NCI-H748 treated with DMSO at 0.1 percent for 48 hours (cell line): ENCODE measurements at places on chromosomes 7 and 10.

DNA sequence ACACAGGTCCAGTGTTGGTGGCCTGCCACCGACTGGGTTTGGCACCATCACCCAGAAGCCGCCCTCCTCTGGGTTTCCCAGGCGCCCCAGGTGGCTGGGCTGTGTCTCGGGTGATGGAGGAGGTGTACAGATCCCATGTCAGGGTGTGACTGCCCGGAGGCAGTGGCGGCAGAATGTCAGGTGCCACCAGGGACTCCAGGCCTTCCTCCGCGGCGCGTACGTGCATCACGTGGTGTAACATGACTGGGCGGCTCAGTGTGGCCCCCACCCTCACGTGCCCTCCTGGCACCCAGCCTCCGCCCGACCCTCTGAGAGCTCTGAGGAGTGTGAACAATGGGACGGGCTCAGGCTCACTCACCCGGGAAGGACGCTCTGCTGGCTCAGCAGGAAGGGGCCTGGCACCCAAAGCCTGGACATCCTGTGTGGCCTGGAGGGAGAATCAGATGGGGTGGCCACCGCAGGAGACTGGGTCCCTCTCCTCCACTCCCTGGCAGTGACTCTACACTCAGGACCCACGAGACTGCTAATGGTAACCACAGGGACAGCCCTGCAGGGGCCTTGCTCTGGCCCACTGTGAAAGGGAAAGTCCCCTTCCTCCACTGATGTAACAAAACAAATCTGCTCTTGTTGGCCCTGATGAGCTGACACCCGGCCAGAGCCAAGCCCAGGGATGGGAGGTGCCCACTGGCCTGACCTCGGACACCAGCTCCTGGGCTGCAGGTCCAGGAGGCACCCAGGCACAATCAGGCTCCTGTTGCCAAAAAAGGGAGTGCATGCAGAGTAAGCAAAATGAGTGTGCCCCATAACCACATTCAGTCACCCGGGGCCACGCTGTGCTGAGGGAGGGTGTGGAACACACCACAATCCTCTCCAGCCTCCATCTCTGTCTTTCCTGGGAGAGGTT, 164.8 kb downstream of the PRKAG2 start:
- DNase-seq, result no peak

DNA sequence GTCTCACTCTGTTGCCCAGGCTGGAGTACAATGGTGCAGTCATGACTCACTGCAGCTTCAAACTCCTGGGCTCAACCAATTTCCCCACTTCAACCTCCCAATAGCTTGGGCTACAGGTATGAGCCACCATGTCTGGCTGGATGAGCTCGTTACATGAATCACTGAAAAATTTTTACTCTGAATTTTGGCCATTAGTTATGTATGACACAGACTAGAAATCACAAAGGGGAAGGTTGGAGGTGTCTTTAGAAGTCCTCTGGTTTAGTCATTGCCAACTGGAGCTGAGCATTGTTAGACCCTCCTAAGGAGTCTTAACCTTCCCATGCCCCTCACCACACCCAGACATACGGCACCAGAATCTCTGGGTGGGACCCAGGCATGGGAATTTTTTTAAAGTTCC, 34.7 kb downstream of the SVIL start:
- no peak for DNase-seq

GRCh38 chr7:8103282-8103681, 134.7 kb downstream of the GLCCI1 start:
- DNase-seq, result no peak

DNA sequence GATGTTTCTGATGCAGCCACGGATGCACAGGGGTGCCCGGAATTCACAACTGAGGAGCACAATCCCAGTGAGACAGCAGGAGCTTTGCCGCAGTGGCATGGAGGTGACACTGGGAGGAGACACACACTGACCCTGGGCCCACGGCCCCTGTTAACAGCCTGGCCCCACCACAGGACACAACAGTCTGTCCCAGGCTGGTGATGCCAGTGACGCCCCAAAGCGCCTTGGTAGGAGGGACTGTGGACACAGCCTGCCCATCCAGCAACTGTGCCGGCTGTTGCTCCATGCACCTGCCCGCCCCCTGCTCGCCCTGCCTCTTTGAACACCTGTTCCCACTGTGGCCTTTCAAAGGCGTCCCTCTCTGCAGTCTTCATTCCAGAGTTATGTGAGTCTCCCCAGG, 49.8 kb downstream of the KLF6 start:
- no peak for DNase-seq

DNA sequence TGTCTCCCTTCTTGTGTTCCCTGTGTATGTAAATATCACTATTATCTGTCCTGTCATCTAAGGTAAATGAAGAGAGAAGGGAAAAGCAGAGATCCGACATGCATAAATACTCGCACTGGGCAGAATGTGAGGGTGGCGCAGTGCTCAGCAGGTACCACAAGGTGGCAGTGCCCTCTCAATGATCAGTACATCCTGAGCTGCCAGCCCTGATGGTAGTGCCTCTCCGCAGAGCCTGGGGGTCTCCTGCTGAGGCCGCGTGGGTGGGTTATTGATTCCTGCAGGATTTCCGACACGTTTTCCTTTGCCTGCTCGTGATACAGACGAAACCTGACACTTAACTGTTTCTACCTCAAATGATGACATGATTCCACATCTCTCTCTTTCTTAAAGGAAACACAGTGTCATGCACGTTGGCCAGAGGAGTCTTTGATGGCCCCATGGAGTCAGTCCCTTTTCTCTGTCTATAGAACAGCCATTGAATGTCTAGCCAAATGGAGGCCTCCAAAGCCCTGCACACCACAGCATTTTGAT, 19.8 kb downstream of the RGR start:
- peak; percentile 58 for DNase-seq

DNA sequence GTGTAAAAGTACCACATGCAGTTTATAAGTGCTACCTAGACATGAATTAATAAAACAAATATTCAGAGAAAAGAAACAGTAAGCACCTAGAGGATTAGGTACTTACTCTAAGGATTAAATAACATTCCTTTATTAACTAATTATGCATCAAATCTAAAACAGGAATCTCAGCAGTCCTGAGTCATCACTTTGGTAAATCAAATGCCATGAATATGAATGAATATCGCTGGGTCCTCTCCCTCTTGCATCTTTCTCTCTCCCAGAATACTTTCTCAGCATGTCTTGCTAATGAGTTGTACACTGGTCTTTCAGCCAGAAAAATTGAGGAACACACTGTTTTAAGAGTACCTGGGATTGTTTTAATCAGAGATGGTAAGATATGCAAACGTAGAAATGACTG, 225.5 kb upstream of the NFE2L3 start:
- no peak for DNase-seq

DNA sequence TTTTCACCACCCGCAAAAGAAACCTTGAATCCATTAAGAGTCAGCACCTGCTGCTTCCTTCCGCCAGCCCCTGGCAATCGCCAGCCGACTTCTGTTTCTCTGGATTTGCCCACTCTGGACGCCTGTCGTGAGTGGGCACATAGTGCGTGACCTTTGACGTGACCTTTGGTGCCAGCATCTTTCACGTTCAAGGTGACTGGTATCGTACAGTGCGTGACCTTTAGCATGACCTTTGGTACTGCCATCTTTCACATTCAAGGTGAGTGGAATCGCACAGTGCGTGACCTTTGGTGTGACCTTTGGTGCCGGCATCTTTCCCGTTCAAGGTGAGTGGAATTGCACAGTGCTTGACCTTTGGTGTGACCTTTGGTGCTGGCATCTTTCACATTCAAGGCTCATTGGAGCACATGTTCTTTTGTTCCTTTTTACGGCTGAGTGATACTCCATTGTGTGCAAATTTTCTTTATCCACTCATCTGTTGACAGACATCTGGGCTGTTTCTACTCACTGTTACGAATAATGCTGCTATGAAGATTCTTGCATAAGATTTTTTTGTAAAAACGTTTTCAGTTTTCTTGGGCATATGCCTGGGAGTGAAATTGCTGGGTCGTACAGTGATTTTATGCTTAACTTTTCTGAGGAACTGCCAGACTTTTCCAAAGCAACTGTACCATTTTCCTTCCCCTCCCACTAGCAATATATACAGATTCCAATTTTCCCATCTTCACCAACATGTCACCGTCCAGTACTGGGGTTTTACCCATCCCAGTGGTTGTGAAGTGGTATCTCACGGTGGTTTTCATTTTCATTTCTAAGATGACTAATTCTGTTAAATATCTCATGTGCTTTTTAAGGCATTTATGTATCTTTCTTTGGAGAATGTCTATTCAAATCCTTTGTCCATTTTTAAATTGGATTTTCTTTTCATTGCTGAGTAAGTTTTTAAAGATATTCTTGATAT, 145.3 kb downstream of the DIP2C start:
- no peak for DNase-seq

- no peak for DNase-seq
Measured at GRCh38 chr10:21720090-21720489, 186.1 kb downstream of the MLLT10 start.

DNA sequence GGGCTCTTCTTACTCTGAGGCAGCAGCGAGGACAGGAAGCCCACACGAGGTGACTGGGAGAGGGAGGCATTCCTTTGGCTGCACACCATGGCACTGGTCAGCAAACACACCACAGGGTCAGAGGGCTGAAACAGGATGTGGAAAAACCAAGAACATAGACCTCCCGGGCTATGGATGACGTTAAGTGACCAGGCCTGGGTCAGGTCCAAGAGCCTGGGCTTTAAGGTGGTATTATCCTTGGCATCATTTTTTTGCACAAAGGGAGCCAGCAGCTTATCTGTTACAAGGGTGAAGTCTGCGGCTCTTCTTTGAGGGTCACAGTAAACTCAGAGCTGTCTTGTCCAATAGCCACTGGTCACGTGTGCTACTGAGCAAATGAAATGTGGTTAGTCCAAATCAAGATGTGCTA, 7.0 kb downstream of the WDR91 start:
- DNase-seq, result no peak

GRCh38 chr7:141889321-141889720, 26.9 kb upstream of the OR9A4 start:
- no peak for DNase-seq

GRCh38 chr10:17771017-17771416, 19.0 kb downstream of the TMEM236 start:
- no peak for DNase-seq

DNA sequence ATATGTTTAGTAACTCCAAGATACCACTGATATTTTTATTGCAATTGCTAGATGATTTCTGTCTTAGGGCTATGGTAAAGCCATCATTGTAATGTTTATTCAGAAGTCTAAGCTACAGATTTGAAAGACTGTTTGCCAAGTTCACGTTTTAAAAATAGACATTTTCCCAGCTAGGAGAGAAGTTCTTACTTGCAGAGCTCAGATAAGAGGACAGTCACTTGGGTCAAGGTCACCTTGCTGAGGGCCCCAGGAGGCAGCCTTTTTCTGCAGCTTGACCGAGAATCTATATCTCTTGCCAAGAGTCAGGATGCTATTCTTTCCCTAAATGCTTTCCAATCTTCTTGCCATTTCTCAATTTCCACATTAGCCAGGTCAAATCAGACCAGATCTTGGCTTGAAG, 1011.2 kb downstream of the KCNMA1 start:
- no peak for DNase-seq

DNA sequence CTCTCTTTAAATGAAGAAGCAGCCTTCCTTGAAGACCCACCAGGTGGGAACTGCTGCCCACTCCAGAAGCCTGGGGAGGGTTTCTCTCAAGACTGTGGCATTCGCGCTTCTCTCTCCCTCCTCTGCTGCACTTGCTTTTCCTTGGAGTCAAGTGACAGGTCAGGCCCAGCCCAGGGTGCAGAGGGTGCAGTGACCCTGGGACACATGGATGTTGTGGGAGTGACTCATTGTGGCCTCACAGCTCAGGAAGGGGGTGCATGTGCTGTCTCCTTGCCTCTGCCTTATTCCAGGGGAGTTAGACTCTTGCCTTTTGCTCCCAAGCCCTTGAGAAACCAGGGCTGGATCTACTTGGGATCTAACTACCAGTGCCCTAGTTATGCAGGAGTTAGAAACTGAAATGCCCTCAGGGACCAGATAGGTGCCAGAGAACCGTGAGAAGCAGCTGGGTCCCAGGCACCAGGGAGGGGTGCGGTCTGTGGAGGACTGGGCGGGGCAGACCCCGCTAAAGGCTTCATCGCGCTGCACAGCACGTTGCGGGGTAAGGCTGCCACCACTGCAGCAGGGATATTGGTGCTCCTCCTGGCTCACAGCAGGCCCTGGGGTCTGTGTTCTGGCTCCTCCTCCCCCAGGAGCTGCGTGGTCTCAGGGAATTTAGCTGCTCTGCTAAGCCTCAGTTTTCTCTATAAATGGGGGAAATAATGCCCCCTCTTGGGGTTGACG, 11.4 kb downstream of the FAM241B start:
- DNase-seq, result no peak

DNA sequence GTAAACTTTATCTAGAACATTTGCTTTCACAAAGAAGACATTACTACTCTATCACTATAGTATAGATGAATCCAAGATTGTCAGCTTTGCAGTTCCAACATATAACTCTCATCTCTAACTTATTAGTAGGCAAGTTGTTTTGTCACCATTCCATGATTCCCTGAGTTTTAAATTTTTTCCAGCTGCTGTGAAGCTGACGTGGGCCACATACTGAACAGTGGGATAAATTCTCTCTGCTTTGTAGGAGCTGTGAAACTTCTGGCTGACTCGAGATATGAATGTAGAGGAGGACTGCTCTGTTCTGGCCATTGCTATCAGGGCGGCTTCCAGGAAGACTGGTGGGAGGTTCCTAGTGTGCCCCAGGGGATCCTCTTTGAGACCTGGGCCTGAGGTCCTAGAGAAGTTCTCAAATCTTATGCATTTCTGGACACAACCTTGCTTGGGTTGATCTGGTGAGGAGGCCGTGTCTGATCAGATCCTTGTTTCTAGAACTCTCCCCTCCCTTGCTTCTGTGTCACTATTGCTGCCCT, 58.0 kb downstream of the LSMEM1 start:
- DNase-seq, result no peak

DNA sequence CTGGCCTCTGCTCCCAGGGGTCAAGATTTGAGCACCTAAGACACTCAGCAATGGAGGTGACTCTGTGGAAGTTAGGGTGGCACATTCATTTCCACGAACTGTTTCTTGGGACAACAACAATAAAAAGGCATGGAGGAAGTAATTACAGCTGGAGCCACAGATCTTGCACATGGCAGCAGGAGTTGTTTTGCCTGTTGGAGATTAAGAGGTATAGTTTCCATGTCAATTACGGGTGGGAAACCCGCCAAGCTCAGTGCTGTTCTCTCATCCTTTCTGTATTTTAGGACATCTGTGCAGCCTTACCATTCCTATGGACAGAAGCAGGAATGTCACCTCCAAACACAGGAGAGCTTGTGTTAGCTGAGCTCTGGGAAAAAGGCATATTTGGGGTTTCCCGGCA, 201.2 kb downstream of the SNX10 start:
- peak; percentile 40 for DNase-seq

DNA sequence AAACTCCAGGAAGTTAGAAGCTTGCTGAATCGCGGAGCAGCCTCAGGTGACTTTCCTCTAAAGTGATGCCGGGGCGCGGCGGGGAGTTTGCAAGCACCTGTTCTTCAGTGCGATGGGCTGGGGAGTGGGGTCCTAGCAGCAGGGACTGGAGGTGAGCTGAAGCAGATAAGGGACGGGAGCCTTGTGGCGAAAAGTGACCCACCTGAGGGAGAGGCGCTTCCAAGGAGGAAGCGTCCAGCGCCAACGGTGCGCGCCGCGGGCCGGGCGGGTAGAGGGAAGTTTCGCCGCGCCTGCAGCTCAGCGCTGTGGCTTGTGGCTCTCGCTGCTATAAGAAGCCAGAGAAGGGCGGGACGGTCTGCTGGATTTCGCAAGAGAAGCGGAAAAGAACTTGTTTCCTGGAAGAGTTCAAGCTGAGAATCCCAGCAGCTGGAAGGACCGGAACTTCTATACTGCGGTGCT, at the start of gene STEAP4:
TSS of gene STEAP4 (minus strand) at position 305 of the 459 bp plus-strand sequence. CDS start 22,625 bp downstream, outside the sequence.
- DNase-seq, result no peak

- DNase-seq, result no peak
Measured at GRCh38 chr10:51100221-51100620, 25.9 kb downstream of the PRKG1 start.
